HepG2 (cell line): ENCODE measurements at places on chromosomes 7 and 10. TPM values are rescaled to one million over a fixed set of nuclear protein-coding genes. Genes with fewer than 3 reads are reported as not detected.

The LIPM gene
- total RNA-seq, result not detected in 2 replicates

The OPALIN gene
- not detected in 2 replicates for total RNA-seq

DNA sequence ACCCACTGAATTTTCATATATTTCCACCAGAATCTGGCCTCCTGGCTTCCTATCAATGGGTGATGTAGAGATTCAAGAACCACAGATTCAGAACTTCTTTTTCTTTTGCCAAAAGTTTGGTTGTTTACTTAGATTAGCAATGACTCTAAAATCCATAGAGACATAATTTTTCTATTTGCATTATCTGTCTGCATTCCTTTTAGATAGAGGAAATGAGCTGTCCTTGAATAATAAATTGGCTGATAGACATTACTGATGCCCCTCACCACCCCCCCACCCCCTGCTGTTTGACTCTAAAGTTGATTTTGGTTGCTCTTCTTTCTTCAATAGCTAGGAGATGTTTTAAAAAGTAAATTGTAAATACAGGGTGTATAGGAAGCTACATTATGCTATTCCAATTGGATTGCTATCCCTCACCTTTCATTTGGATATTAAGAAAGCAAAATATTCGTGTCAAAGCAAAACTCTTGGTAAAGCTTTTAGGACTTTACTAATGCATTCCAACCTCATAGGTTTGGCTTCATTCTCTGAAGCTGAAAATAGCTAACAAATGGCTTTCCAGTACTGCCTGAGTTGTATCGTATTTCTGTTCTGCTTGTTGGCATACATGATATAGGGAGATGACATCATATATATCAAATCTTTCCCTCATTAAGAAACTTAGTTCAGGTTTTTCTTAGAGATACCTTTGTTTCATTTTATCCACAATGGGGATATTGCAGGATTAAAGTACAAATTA, 606.0 kb downstream of the ARL4A start:
- DNase-seq, result no peak

GRCh38 chr7:47049234-47049774, 532.6 kb downstream of the TNS3 start:
- no peak for DNase-seq

GRCh38 chr7:46705386-46706255, 784.5 kb upstream of the IGFBP3 start:
- no peak for DNase-seq
